ENCODE measurements at places on chromosomes 1 and 21. TPM values are rescaled to one million over a fixed set of nuclear protein-coding genes. Genes with fewer than 3 reads are reported as not detected.

- no peak overlapping the region for H3K27ac ChIP-seq
- DNase-seq, result no peak
- no peak overlapping the region for H3K4me3 ChIP-seq
- peaks cover 3% of the 10 kb centered on the region for H3K4me1 ChIP-seq
Measured at GRCh38 chr1:226355016-226355415, 46.1 kb upstream of the LIN9 start.

DNA sequence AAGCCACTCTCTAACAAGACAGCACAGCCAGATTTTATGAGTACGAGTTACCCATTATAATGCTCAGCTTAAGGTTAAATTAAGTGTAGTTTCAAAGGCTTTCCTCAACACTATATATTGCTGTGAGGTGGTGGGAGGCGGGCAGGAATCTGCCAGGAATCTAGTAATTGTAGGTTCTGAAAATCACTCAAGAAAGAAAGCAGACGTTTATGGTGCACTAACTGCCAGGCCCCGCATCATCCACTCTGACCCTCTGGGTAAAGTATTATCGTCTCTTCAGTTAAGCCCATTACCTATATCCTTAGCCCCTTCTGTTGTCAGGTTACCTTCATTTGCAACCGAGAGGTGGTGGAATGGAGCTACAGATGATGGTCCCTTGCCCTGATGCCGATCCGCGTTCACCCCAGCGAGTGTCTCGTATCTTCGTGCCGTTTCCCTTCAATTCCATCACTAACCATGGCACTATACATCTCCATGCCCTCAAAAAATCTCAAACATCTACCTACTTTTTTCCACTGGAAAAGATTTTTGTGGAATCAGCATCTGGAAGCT lies 12.4 kb downstream of the HMGN1 start:
- no peaks in the 10 kb centered on the region for H3K27me3 ChIP-seq
- DNase-seq, result no peak
- peaks cover 2% of the 10 kb centered on the region for H3K4me1 ChIP-seq
- H3K27ac ChIP-seq, result no peak overlapping the region

SPRR1B gene
- total RNA-seq, result 1.1 TPM

- no peak overlapping the region for H3K4me3 ChIP-seq
- DNase-seq, result peak; percentile 31
- H3K36me3 ChIP-seq, result no peaks in the 10 kb centered on the region
- H3K4me1 ChIP-seq, result peaks cover 12% of the 10 kb centered on the region
Measured at GRCh38 chr1:31790140-31790539, 25.7 kb downstream of the SPOCD1 start.

DNA sequence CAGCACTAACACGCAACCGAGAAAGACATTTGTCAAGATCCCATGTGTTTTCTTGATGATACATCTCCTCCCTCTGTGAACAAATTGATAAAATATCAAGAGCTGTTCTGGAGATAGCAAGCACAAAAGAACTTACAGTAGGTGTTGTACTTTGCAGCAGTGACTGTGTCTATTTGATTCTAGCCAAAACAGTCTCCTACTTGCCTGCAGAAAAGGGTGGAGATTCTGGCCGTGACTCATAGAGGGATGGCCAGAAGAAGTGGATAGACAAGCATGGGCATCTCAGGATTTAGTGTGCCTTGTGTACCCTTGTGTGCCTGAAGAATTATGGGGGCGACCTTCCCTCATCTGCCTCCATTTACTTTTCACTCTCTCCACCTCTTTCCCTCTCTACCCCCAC lies 458.4 kb upstream of the LRRC7 start:
- H3K4me3 ChIP-seq, result no peak overlapping the region
- DNase-seq, result no peak
- no peaks in the 10 kb centered on the region for H3K36me3 ChIP-seq
- H3K27ac ChIP-seq, result no peak overlapping the region
- peaks cover 7% of the 10 kb centered on the region for H3K4me1 ChIP-seq
- no peaks in the 10 kb centered on the region for H3K27me3 ChIP-seq

- peaks cover 3% of the 10 kb centered on the region for H3K4me1 ChIP-seq
- no peaks in the 10 kb centered on the region for H3K36me3 ChIP-seq
- H3K27ac ChIP-seq, result no peak overlapping the region
- DNase-seq, result no peak
- H3K27me3 ChIP-seq, result no peaks in the 10 kb centered on the region
- H3K4me3 ChIP-seq, result no peak overlapping the region
Measured at GRCh38 chr1:224737353-224737727, 121.2 kb downstream of the CNIH3 start.

- peak overlapping the region; percentile 85 for H3K4me3 ChIP-seq
- H3K4me1 ChIP-seq, result peaks cover 6% of the 10 kb centered on the region
- no peak for DNase-seq
- no peak overlapping the region for H3K27ac ChIP-seq
- no peaks in the 10 kb centered on the region for H3K36me3 ChIP-seq
- H3K27me3 ChIP-seq, result peaks cover 11% of the 10 kb centered on the region
Measured at GRCh38 chr1:115088871-115089419, 358 bp downstream of the TSPAN2 start.

DNA sequence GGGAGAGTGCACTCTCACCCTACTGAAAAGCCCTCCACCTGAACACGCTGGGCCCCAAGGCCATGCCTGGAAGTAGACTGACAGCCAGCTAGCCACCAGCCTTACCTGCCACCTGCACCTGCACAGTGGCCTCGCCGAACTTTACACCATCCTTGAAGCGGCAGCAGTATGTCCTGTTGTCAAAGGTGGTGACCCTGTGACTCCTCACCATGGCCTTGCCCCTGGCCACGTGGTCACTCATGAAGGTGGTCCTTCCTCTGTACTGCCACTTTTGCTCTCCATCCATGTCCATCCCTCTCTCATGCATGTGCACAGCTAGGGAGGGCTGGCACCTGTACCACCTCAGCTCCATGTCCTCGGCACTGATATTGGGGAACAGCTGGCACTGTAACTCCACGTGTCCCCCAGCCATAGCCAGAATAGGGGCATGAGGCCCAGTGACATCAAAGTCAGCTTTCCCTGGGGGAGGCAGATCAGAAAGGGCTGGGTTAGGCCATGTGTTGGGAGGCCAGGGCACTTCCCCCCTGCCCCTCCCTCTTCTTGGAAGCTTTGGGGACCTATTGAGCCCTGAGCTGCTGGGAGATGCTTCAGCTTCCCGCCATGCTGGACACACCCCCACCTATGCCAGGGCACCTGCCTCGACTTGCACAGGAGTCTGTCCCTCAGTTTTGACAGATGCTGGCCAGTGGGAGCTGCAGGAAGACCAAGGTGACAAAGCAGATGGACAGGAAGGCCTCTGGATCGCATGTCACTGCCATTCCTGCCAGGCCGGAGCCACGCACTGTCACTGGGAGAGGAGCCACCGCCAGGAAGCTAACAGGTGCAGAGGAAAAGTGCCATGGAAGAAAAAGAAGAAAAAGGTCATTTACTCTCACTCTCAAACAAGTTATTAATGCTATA lies 24.6 kb downstream of the RNF187 start:
- no peak for DNase-seq
- H3K27me3 ChIP-seq, result peaks cover 50% of the 10 kb centered on the region
- no peak overlapping the region for H3K4me3 ChIP-seq
- no peaks in the 10 kb centered on the region for H3K4me1 ChIP-seq
- no peaks in the 10 kb centered on the region for H3K36me3 ChIP-seq

- no peaks in the 10 kb centered on the region for H3K27me3 ChIP-seq
- no peak overlapping the region for H3K27ac ChIP-seq
- peak; percentile 22 for DNase-seq
Measured at GRCh38 chr1:48077795-48078222, 80.6 kb upstream of the TRABD2B start.

GRCh38 chr1:114234408-114235124 lies 80.9 kb upstream of the SYT6 start:
- no peak for DNase-seq
- no peaks in the 10 kb centered on the region for H3K4me1 ChIP-seq
- H3K4me3 ChIP-seq, result no peak overlapping the region
- peaks cover 10% of the 10 kb centered on the region for H3K27me3 ChIP-seq

SYDE2 gene
- 11.8 TPM for total RNA-seq

DNA sequence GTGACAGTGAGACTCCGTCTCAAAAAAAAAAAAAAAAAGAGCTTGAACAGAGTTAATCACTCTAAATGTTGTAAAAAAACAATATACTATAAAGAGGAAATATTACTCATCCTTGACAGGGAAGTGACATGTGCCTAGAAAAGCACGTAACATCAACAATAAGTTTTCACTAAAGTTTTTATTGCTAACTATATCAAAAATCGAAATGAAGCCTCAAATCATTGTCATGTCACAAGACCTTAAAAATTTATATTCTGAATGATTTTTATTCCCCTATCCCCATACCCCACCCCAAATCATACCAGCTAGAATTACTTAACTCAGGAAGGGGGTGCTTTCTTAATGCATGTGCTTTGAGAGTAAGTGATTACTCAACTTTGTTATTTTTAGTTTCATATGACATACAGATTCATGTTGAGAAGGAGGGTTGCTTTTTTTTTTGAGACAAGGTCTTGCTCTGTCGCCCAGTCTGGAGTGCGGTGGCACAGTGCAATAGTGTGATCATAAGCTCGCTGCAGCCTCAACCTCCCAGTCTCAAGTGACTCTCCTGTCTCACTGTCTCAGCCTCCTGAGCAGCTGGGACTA lies 53.6 kb upstream of the MUTYH start:
- H3K27me3 ChIP-seq, result no peaks in the 10 kb centered on the region
- DNase-seq, result no peak
- no peak overlapping the region for H3K4me3 ChIP-seq
- H3K27ac ChIP-seq, result no peak overlapping the region
- H3K4me1 ChIP-seq, result no peaks in the 10 kb centered on the region
- no peaks in the 10 kb centered on the region for H3K36me3 ChIP-seq

GRCh38 chr1:183125279-183125999 lies 60.6 kb upstream of the LAMC2 start:
- no peak overlapping the region for H3K27ac ChIP-seq
- peaks cover 50% of the 10 kb centered on the region for H3K27me3 ChIP-seq
- H3K4me1 ChIP-seq, result no peaks in the 10 kb centered on the region
- no peak for DNase-seq
- H3K4me3 ChIP-seq, result no peak overlapping the region
- peaks cover 62% of the 10 kb centered on the region for H3K36me3 ChIP-seq

- H3K4me3 ChIP-seq, result no peak overlapping the region
- H3K36me3 ChIP-seq, result peaks cover 46% of the 10 kb centered on the region
- no peaks in the 10 kb centered on the region for H3K27me3 ChIP-seq
- DNase-seq, result no peak
- H3K27ac ChIP-seq, result no peak overlapping the region
Measured at GRCh38 chr1:33299461-33300155, 21.3 kb downstream of the A3GALT2 start.

- no peak for DNase-seq
- no peaks in the 10 kb centered on the region for H3K27me3 ChIP-seq
- no peak overlapping the region for H3K27ac ChIP-seq
- no peaks in the 10 kb centered on the region for H3K4me1 ChIP-seq
- peaks cover 30% of the 10 kb centered on the region for H3K36me3 ChIP-seq
- peak overlapping the region; percentile 95 for H3K4me3 ChIP-seq
Measured at GRCh38 chr1:150068109-150068435, 496 bp downstream of the VPS45 start.

DNA sequence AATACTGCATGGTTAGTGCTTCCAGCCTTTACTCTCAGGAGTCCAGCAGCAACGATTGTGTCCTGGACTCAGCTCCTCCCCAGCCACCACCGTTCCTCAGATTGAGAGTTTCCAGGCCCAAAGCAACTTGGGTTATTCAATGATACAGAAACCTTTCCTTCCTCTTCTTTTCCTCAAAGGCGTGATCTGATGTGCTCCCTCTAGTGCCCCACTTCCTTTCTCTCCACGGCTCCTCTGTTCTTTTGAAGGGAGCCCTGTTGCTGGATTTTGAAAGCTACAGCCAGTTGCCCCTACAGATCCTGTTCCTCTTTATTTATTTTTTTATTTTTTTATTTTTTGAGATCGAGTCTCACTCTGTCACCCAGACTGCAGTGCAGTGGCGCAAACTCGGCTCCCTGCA lies 14.1 kb downstream of the CRP start:
- no peak overlapping the region for H3K4me3 ChIP-seq
- no peaks in the 10 kb centered on the region for H3K4me1 ChIP-seq
- no peak overlapping the region for H3K27ac ChIP-seq
- no peaks in the 10 kb centered on the region for H3K36me3 ChIP-seq
- DNase-seq, result no peak

DNA sequence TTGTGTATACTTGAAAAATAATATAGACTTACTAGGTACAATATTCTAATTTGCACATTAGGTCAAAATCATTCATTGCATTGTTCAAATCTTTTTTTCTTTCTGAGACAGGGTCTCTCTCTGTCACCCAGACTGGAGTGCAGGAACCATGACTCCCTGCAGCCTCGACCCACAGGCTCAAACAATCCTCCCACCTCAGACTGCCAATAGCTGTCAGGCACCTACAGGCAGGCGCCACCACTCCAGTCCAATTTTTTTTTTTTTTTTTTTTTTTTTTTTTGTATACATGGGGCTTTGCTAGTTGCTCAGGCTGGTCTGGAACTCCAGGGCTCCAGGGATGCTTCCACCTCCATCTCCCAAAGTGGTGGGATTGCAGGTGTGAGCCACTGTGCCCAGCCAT lies 656.9 kb downstream of the KCNT2 start:
- no peaks in the 10 kb centered on the region for H3K36me3 ChIP-seq
- H3K27me3 ChIP-seq, result no peaks in the 10 kb centered on the region
- no peak overlapping the region for H3K27ac ChIP-seq
- H3K4me3 ChIP-seq, result no peak overlapping the region
- DNase-seq, result no peak
- no peaks in the 10 kb centered on the region for H3K4me1 ChIP-seq

NFASC gene
- total RNA-seq, result 31.6 TPM

FBXO2 gene
- total RNA-seq, result 55.3 TPM

GRCh38 chr1:181398544-181398943 lies 84.8 kb upstream of the CACNA1E start:
- no peaks in the 10 kb centered on the region for H3K27me3 ChIP-seq
- no peaks in the 10 kb centered on the region for H3K4me1 ChIP-seq
- H3K27ac ChIP-seq, result no peak overlapping the region
- H3K4me3 ChIP-seq, result no peak overlapping the region
- H3K36me3 ChIP-seq, result no peaks in the 10 kb centered on the region

All from endodermal cell (in vitro differentiated cells).